NCI-H1930 (cell line): ENCODE measurements at places on chromosomes 16 and 17.

DNA sequence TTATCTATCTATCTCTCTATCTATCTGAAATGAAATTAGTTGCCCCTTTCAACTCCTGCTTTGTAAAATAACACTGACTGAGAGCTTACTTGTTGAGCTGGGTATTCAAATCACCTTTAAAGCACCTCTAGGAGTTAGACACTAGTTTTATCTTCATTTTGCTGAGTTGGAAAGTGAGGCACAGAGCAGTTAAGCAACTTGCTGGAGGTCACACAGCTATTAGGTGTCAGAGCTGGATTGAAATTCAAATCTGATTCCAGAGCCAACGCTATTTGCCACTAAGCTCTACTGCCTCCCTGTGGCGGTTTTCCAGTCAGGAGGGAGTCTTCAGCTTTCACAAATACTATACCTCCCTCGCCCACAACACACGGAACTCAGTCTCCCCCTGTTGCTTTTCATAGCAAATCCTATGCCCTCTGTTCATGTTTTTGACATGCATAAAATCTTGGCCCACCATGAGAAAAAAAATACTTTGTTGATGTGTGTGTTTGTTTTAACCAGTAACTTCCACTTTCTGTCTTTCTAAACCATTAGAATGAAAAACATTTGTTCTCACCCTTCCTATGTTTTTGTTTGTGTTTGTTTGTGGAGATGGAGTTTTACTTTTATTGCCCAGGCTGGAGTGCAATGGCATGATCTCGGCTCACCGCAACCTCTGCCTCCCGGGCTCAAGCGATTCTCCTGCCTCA, 74.8 kb upstream of the SMURF2 start:
- no peak for DNase-seq

GRCh38 chr17:57174591-57174990, 81.7 kb upstream of the MSI2 start:
- no peak for DNase-seq

DNA sequence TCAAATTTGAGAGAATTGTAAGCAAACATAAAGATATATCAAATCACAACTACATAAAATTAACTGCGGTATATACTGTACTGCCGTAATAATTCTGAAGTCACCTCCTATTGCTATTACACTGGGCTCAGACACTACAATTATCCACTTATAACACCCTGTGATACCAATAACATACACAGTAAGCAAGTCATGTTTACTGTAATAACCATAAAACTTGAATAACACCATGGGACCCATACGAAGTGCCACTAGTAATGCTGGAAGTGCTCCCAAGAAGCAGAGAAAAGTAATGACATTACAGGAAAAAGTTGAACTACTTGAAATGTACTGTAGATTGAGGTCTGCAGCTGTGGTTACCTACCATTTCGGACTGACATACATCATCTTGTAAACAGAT, 24.0 kb downstream of the CMC2 start:
- DNase-seq: no peak

DNA sequence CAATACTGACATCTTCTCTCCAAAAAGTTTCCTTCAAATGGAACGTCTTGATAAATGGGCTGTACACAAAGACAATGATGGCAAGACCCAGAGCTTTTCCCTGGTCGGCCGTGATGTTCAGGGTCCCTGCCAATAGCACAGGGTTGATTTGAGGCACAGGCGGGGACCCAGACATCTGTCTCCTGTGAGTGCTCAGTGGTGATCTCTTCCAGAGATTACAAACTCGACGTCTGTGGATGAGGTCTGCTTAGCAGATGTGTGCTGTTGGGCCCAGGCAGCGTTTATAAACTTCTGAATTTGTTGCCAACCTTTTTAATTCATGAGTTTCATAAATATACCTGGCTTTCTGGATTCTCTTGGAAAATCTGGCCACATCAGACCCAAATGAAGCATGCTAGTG, 14.9 kb downstream of the CPPED1 start:
- DNase-seq: no peak

GRCh38 chr16:11799509-11800381, 2.7 kb upstream of the ZC3H7A start:
- no peak for DNase-seq
